Ureter (tissue), 1 donor: ENCODE measurements at places on chromosomes 16 and 17.

DNA sequence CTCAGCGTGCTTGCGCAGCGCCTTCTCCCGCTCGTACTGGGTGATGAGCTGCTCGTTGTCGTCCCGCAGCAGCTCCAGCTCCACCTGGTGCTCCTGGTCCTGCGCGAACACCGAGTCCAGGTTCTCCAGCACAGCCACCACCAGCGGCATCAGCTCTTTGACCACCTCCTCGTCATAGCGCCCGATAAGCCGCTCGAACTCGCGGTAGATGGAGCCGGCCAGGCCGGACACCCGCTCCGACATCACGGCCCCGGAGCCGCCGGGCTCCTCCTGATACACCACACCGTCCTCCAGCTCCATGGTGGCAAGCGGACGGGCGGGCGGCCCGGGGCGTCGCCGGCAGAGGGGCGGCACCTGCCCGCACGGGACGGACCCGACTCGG lies 320 bp downstream of the SPAG9 start:
- no peak for DNase-seq

- no peak for DNase-seq
Observed at GRCh38 chr17:74252211-74252610, 21.8 kb upstream of the DNAI2 start.

- no peak for DNase-seq
Observed at GRCh38 chr16:11268921-11269375, at the start of gene TNP2. TNP2 (minus strand) TSS chr16:11269325; CDS start chr16:11269262, 63 bp downstream.

DNA sequence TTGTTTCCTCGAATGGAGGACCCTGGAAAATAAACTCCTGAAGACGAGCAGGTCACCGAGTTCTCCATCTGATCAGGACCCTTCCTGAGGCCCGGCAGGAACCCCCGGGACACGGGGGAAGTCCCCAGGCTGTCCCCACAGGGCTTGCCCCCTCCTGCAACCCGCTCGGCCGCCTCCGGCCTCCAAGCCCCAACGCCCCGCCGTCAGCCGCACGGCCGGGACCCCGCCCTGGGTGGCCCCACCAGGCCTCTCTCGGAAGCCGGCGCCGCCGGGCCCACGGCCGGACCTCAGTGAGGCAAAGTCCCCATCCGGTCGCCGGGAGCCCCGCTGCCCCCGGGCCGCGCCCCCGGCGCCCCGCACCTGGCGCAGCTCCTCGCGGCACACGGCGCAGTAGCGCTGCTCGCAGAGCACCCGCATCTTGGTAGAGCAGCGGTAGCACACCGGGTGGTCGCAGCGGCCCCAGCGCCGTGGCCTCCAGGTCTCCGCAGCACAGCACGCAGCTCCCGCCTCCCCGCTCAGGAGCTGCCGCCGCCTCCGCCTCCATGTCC lies 383 bp downstream of the ZNF598 start:
- no peak for DNase-seq

DNA sequence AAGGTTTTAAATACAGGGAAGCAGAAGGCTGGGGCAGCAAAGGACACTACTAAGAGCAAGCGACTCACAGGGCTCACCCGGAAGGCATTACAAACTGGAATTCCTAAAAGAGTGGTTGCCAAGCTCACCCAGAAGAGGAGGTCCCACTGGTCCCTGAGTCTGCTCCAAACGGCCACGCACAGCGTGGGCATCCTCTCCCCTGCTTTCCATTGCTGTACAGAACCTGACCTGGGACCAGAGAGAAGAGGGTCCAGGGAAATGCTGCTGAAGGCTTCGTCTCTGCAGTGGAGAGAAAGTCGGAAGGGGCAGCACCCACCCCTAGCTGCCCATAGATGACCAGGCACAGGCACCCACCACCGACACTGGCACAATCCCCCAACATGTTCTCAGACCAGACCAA lies 67.2 kb downstream of the ADCY9 start:
- DNase-seq: peak; percentile 36

DNA sequence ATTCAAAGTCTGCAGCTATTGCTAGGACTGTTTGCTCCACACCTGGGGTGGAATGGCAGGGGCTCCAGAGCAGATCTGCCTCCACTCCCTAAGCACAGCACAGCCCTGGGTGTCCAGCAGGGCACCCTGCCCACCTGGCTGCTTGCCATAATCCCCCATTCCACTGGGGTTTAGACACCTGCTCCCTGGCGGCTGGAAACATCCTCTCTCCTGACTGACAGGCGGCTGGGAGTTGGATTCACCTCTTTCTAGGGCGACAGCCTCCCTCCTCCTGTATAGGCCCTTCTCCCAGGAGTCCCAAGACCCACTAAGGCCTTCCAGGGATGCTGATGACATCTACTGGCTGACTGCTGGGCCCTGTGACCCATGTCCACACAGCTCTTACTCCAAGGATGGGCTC lies 18.0 kb downstream of the HDAC5 start:
- no peak for DNase-seq

DNA sequence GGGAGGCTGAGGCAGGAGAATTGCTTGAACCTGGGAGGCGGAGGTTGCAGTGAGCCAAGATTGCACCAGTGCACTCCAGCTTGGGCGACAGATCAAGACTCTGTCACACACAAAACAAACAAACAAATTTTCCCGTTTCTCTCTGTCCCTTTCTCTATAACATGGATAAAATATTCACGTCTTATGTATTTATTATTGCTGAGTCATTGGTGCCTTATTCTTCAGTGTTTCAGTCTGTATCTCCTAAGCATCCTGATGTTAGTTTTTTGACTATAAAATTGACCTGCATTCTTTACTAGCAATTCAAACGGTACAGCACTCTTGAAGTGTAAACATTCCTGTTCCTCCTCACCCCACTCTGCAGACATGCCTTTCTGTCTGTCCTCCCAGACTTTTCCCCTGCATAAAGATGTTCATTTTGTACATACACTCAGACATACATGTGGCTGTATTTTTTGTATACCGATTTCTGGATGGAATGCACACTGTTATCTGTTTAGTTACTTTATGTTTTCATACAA lies 16.4 kb downstream of the DHODH start:
- DNase-seq: no peak

- DNase-seq: no peak
Observed at GRCh38 chr17:77875881-77876509, 82.5 kb upstream of the TNRC6C start.

GRCh38 chr17:39781861-39782213 lies 44.1 kb downstream of the GRB7 start:
- no peak for DNase-seq

DNA sequence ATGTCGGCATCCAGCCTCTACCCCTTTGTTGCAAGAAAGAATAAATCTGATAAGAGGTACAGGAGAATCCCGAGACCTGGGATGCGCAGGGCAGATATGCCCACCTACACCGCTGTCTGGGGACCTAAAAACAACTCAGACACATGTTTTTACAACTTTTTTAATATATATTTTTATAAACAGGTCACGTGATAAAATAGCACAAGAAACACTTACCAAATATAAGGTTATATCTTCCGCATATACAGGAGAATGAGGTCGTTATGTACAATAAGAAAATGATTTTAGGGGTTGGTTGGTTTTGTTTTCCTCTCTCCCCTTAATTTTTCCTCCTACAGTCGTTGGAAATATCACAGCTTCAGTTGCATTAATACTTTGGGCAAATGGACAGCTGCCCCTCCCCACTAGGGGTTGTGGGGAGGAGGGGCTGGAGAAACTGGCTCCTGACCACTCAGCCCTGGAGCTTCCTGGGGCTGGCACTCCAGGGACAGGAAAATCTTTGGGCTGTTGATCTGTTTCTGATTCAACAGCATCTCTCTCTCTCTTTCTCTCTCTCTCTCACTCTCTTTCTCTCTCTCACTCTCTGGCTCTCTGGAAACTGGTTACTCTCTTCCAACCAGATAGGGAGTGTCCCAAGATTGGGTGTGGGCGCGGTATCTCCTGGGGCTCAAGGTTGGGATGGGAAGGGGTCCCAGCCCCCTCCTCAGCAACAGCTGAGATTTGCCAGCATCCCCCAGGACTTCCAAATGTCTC lies 2.3 kb upstream of the WDR24 start:
- no peak for DNase-seq

- DNase-seq: peak; percentile 69
Observed at GRCh38 chr16:29806641-29807425, 504 bp downstream of the MAZ start.

- peak; percentile 57 for DNase-seq
Observed at GRCh38 chr17:50785946-50786570, 18.7 kb upstream of the ANKRD40CL start.

DNA sequence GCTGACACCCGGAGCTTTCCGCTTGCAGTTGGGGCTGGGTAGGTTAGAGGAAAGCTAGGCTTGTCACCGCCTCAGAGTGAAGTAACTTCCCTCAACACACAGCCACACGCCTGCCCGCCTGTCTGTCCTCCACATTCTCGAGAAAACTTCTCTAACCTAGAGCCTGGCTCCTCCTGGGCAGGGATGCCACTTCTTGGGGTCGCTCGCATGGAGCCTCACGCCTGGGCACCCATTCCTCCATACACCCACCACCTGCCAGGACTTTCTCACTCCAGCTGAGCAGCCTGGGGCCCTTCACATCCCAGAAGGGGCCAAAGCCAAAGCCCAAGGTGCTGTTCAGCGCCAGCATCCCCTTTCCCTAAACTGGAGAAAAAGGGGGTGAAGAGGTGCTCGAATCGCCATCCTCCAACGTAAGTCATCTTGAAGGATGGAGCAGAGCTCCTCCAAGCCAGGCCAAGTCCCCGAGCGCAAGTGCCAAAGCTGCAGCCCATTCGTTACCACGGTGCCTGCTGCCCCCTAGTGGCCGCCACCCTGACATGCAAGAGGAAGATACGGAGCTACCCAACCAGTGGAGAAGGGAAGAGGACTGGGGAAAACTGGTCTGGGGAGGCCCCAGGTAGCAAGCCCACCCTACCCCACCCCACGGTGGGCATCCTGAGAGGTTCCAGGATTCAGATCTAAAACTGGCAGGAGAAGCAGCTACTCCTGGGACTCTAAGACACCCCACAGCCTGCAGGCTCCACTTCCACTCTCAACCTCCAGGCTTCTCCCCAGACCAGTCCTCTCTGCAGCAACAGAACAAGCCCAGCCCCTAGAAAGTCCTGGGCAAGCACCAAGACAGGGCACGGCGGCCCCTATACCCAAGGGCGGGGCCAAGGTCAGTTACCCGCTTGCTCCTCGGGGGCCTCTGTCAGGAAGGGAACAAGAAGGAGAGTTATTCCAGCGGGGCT lies 63.1 kb downstream of the MYO18A start:
- DNase-seq: peak; percentile 73

- DNase-seq: no peak
Observed at GRCh38 chr17:75566834-75567233, 20.8 kb upstream of the MYO15B start.

- DNase-seq: peak; percentile 94
Observed at GRCh38 chr17:8376271-8377067, at the start of gene KRABD2. KRABD2 (minus strand) TSS chr17:8376704.

GRCh38 chr17:49101054-49101534 lies 31.5 kb upstream of the B4GALNT2 start:
- peak; percentile 45 for DNase-seq

DNA sequence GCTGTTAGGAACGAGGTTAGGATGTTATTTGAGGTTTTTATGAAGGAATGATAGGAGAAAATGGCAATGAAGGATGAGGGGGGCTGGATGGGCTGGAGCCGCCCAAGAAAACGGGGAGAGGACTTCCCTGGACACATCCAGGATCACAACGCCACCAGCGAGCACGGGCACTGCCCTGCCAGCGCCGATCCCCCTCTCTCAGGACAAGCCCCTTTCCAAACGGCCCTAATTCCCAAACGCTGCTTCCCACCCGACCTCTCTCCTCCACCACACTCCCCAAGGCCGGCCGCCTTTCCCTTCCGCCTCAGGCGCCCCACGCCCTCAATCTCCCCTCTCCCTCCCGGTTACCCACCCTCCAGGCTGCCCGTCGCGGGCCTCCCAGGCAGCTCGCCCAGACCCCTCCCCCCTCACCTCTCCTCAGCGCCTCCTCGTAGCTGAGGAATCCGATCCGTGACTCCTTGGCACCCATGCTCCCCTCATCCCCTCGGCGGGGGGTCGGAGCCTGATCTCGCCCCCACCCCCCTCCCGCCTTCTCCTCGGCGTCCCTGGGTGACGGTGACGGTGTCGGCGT lies 377 bp downstream of the USP32 start:
- DNase-seq: no peak

DNA sequence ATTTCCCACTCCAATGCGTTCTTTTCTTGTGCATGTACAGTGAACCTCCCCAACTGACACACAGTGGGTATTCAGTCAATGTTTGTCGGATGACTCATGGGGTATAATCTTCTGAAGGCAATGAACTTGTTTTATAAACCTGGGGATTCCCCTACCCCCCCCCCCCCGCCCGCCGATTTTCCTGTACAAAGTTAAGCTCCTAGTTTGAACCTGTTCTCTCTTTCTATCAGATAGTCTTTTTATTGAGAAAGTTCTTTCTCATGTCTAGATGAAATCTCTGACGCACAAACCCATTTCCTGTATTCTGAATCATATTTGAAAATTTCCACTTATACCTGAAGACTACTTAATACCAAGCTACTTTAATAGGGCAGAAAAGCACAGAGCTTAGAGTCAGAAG lies 338.3 kb downstream of the CA10 start:
- no peak for DNase-seq

GRCh38 chr16:17237350-17237944 lies 233.3 kb downstream of the XYLT1 start:
- DNase-seq: no peak

- no peak for DNase-seq
Observed at GRCh38 chr16:66927918-66928649, 2.7 kb upstream of the RRAD start.

GRCh38 chr16:89482150-89482816 lies 8.1 kb downstream of the ANKRD11 start:
- no peak for DNase-seq

GRCh38 chr16:74778646-74779045 lies 4.0 kb upstream of the FA2H start:
- no peak for DNase-seq

GRCh38 chr16:67388191-67388590 lies 5.1 kb downstream of the TPPP3 start:
- DNase-seq: no peak

- DNase-seq: no peak
Observed at GRCh38 chr17:35080536-35080935, 17.0 kb upstream of the RFFL start.

DNA sequence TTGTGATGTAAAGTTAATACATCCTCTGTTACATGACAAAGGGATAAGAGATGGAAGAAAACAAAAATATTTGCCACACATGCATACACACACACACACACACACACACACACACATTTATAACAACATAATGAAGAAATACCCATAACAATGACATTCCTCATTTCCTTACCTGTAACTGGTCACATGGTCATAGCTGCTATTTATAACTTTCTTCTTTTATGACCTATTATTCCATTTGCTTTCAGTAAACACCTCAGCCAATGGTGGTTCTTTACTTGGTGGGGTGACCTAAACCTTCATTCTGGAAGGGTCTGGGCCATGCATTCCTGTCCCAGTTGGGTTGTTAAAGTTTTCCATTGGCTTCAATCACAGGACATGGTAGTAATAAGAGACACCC lies 5.3 kb downstream of the MT2A start:
- DNase-seq: no peak

GRCh38 chr17:20046629-20047028 lies 37.5 kb downstream of the SPECC1 start:
- DNase-seq: no peak

- no peak for DNase-seq
Observed at GRCh38 chr16:1048442-1049112, 24.0 kb upstream of the SSTR5 start.

GRCh38 chr17:54945231-54945630 lies 23.2 kb downstream of the COX11 start:
- DNase-seq: no peak

GRCh38 chr17:42227849-42228700 lies 33.8 kb upstream of the GHDC start:
- no peak for DNase-seq
